ENCODE measurements at places on chromosomes 3 and 15.

DNA sequence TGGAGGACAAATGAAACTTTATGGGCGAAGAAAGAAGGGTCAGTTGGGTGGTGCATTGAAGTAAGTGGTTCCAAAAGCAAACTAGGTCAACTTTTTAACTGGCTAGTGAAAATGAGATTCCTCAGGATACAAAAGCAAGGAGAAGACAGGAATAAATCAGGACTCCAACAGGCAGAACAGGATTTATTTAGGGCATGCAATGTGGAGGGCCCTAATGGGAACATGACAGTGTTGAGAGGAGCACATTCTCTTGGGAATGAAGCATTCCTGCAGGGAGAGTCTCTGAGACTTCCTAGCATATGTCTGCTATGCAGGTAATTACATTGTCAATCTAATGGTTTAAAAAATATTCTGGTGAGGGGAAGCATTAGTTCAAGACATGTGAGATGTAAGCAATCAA is 8.7 kb downstream of the NPAP1 start:
- no peak for DNase-seq

DNA sequence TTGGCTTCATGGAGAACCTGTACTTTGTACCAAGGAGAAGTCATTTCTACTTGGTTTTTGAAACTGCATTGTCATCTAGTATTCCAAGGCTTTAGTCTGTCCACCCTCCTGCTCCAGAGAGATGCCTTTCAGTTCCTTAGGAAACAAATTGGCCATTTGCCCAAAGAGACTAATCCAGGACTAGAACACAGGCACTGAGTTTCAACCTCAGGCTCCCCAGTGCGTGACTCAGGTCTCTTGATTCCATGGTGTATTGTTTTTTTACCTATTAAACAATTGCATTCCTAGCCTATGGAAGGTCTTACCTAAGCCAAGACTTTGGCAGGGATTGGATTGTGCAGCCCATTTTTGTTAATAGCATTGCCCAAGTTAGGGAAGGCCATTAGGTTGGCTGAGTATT is 214.8 kb upstream of the CTDSPL start:
- DNase-seq, result no peak

DNA sequence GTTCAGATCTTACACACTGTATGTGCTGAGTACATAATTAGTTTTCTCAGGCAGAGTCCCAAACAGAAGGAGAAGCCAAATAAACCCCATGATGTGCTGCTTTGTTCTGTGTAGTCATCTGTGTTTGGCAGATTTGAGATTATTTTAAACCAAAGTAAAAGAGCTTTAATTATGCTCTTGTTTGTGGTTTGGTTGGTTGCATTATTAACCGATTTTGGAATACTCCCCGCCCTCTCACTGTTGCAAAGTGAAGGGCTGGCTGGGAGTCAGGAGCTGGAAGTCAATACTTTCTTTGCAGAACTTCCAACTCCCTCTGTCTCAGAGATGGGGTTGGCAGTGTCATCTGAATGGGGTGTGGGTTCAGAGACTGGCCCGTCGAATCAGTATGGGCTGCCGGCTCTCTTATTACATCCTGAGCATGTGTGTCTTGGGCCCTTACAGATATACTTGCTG is 34.4 kb downstream of the SLCO3A1 start:
- DNase-seq, result no peak

DNA sequence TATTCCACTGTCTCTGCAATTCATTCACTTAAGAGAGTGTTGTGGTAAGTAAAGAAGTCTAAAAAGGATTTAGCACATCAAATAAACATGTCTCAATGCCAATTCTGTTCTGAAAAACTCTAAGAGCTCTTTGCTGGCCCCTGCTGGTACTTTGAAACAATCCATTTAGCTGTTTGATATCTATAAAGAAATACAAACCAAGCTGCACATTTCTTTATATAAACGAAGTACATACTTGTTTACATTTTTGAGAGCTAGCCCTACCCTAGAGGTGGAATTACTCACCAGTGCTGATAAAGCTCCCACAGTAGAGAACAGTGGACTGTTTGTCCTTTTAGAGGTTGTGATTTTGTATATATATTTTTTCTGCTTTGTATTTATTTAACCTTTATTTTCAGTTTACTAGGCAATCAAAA is 75.5 kb downstream of the NEDD4 start:
- DNase-seq, result peak; percentile 42

DNA sequence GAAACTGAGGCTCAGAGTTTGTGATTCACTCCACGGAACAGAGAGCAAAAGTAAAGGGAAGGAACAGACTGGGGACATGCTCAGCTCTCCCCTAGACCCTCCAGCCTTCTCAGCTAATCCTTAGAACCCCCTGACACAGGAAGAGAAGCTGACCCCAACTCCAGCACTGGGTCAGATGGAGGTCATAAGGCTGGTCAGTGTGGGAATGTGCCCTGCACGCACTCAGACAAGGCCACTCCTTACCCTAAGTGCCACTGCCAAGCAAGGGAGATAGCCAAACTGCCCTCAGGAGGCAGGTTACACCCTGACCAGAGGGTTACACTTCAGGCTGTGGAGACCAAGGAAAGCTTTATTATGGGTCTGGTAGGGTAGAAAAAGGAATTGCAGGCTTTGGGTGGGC is 1.2 kb downstream of the RPL29 start:
- DNase-seq, result no peak

GRCh38 chr3:44041726-44042125 is 200.0 kb upstream of the TOPAZ1 start:
- DNase-seq, result no peak

- no peak for DNase-seq
Measured at GRCh38 chr3:46203681-46204080, 4.4 kb downstream of the CCR1 start.

DNA sequence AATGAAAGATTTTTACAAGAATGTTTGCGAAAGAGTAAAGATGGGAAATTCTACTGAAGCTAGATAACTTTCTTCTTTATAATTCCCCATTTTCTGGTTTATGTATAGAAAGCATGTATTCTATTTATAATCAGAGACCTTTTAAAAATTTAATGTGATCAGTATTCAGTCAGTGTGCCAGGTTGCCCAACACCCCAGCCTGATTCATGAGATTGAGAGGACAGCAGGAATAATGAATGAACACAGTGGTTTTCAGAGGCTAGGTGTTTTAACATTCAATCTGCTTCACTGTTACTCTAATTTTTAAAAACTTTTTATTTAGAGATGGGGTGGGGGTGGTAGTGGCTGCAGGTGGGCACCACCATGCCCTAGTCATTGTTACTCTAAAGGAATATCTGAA is 4.7 kb downstream of the WWTR1 start:
- DNase-seq, result no peak

- DNase-seq, result no peak
Measured at GRCh38 chr3:136546720-136547119, 205.5 kb downstream of the STAG1 start.

DNA sequence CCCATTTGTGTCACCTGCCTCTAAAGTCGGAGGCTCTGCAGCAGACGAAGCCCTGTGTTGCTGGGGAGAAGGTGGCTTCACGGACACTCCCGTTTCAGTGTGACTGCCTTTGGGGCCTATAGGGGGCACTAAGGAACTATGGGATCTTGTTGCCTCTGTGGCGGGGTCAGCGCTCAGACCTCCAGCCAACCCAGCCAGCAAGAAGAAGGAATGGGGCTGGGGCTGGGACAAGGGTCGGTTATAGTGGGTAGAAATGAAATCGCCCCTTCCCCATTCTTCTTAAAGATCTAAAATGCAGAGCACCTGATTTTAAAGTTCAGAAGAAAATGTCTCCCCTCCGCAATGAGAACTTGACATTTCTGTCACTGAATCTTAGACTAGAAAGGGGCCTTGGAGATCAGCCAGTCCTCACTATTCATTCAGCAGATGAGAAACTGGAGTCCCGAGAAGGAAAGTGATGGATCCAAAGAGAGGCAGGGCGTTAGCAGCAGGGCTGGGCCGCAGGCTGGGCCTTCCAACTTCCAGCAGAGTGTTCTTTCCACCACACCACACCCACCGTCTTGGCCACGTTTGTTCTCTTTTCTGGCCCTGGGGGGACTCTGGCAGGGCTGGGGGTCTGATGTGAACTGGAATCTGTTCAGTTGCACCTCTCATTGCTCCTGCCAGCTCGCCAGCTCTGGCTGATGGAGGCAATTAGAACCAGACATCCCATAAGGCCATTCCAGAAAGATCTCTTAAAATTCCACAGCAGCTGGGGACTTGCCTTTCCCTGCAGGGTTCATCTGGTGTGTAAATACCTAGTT is 195.4 kb downstream of the OPA1 start:
- DNase-seq, result peak; percentile 76

DNA sequence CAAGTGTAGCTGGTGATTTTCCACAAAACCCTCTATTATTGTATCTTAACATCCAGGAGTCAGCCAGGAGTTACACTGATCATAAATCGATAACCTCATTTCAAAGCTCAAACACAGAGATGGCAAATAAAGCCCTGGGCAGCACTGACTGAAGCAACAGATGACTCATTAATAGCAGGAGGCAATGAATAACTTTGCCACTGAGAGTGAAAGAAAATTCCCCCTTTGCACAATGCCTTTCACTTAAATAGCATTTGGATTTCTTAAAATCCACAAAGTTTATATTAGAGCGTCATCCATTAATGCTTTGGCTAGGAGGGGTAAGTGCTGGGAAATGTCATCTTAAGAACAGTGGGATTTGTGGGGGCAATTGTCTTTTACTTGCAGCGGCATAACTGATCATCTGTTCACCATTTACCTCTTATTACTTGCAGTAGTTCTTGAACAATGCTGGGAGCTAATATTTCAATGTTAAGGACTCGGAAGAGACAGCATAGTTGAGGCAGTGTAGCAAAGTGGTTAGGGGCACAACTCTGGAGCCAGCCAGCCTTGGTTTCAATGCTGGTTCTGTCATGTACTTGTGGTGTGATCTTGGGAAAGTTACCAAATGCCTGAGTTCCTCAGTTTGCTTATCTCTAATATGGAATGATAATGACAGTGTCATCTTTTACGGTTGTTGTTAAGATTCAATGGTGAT is 630.4 kb upstream of the TBL1XR1 start:
- DNase-seq, result no peak

DNA sequence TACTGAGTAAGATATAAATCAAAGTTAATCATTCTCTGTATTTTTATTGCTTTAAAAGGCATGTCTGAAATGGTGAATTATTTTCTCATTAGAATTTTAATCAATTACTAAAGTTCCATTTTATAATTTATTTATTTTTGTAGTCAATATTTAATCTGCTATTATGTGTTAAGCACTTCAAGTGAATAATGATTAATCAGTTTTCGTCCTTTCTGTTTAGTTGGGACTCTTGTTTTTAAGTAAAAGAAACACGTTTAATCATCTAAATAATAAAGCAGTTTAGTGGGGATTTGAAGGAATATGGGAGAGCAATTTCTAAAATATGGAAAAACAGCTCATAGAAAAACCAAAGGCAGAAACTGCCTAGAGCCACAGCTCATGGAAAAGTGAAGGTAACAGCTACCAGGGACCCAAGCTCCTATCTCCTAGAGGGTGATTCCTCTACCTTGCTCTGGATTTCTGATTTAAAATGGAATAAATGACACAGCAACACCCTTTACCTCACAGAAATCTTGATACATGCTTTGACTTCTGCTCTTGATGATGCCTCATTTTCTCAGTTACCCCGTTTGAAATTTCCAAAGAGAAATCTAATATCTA is 28.0 kb upstream of the SUCNR1 start:
- no peak for DNase-seq

Data from NCI-H510A treated with DMSO at 0.1 percent for 48 hours (cell line).